Muscle of leg (tissue), 16 donors: ENCODE measurements at places on chromosomes 2 and 18. TPM values are rescaled to one million over a fixed set of nuclear protein-coding genes. Genes with fewer than 3 reads are reported as not detected.
A peak's percentile ranks its signal among the peaks of the same experiment; 100 is the strongest.

SGO2 gene
- 5.3 TPM for total RNA-seq

GRCh38 chr2:10533811-10534321, 85.7 kb upstream of the ODC1 start:
- DNase-seq: no peak

GRCh38 chr18:34600158-34600557, 109.9 kb upstream of the DTNA start:
- no peak for DNase-seq

- no peak for DNase-seq
Measured at GRCh38 chr2:176665086-176665485, 395.8 kb downstream of the MTX2 start.

DNA sequence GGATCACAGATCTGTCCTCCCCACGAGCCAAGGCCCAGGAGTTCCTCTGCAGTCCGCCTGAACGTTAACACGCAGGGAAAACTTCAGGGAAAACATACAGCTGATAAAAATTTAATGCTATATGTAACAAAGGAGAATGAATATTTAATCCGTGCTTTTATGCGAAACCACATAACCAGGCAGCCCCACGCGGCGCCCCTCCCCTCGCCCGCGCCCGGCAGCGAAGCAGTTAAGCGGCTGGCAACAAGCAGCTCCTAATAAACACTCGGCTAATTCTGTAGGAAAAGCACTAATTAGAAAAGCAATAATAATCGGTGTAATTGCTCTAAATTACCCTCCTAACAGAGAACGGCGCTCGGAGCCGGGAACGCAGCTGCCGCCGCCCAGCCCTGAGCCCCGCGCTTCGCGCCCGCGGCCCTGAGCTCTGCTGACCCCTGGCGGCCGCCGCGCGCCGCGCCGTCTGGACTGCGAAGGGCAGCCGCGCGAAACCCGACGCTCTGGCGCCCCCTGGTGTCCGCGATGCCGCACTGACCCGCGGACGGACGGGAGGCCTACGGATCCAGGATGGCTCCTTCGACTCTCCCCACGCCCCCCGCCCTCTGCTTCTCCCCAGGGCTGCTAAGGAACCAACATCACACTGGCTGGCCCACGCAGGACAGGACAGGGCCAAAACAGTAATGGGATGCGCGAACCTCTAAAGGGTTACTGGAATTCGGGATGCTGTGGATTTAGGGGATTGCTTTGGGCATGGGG, 181.4 kb downstream of the SMAD2 start:
- peak; percentile 83 for DNase-seq

CXCR1 gene
- total RNA-seq: not detected

DNA sequence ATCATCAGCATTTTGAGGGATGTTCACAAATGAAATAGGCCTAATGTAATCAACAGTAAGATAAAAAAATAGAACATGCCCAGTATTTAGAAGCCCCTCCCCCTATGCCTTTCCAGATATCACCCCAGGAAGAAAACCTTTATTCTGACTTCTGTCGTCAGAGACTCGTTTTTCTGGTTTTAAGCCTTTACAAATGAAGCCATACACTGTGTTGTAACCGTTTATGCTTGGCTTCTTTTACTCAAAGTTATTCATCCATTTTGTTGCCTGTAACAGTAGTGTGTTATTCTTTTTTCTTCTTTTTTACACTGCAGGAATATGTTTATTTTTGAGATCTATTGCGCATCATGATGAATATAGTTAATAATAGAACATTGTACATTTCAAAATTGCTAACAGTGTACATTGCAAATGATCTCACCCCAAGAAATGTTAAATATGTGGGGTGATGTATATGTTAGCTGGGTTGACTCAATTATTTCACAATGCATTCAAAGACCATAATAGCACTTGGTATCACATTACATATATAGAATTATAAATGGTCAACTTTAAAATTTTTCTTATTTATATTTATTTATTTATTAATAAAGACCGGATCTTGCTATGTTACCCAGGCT, 28.1 kb upstream of the PNPT1 start:
- DNase-seq: no peak

CCDC138 gene
- 9.9 TPM for total RNA-seq

GRCh38 chr18:44298566-44298965, 382.1 kb upstream of the SETBP1 start:
- no peak for DNase-seq

PAIP2B gene
- total RNA-seq: 5.9 TPM

MERTK gene
- total RNA-seq: 4.9 TPM
